Neural crest cell (in vitro differentiated cells): ENCODE measurements at places on chromosomes 3 and 15. TPM values are rescaled to one million over a fixed set of nuclear protein-coding genes. Genes with fewer than 3 reads are reported as not detected.

DNA sequence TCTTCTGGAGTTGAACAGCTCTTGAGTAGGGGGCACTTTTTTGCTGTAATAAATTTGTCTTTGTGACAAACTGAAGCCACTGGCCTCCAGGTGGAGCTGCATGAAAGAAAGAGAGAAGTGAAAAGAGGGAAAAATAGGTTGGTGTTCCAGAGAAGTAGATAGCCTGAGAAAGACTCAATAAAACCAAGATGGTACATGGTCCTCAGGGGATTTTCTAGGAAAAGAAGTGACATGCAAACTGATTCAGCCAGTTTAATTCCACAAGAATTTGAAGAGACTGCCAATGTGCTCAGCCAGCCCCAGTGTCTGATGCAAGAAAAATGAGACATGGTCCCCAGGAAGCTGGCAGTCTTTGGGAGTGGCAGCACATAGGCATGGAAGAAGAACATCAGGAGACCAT is 152.7 kb downstream of the CD47 start:
- no peak for DNase-seq

- DNase-seq, result no peak
These were observed 10.5 kb downstream of the GNAI2 start for GRCh38 chr3:50246517-50246954.

TUSC7 gene
- total RNA-seq, result not detected in 2 replicates

GRCh38 chr15:65381445-65382145 is 3.8 kb upstream of the IGDCC3 start:
- DNase-seq, result no peak

DNA sequence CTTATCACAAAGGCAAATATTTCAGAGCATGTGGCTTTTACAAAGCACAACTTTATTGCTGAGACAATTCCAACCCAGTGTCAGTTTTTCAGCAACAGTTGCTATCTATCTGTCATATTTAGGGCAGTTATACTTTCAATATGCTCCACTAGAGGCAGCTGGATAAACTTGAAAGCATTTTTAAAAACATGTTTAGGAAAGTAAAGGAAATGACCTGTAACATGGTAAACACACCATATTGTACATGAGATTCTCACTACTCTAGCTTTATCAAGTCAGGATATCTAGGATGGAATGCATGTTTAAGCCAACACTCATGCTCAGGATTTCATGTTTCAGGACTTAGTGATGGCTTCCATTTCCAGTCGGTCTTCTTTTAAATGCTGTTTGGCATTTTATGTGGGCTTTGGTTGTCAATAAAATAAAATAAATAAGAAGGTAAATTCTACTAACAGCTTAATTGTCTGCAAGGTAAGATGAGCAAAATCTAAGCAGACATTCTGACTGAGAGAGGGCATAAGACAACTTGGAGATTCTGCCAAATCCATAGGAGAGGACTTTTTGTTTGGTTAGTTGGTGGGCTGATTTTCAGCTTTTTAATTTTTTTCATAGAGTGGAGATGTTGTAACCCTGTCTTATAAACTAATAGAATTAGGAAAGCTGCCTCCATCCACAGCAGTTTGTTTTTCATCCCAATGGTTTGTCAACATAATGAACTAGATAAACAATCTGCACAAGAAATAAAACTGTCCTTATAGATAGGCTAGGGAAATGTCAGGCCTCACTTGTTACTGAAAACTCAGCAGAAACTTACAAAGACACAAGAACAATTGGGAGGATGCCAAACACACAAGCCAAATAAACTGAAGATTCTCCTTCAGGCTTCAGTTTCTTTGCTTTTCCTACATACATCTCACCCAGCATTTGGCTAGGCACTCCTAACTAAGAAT is 63.4 kb upstream of the CPB1 start:
- no peak for DNase-seq

DNA sequence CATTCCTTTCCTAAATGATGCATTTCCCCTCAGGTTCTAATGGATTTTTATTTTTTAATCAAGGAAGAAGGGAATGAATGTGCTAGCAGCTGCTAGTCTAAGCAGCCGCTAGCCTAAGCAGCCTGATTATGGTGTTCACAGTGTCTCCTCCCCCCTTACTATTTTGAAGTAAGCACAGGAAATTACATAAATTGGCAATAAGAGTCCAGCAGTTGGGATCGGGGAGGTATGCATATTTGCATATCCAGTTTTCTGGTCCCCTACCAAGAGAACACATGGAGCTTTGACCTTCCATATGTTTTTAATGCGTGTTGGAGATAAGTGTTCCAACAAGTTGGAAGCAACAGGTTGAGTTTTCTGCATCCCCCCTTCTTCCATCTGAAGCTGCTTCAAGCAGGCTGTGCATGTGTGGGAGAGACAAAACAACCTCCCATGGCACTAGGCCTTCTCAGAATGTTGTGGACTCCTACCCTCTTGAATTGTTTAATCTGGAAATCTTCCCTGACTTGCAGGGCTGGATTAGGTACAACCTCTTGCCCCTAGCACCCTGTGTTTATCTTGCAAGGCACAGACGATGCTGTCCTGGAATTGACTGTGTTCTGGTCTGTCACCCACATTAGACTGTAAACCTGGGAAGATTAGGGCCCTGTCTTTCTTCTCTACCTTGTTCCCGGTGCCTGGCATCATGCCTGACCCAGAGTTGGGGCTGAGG is 124.8 kb upstream of the LRIG1 start:
- DNase-seq, result no peak

SCN11A gene
- 0.48 and 0.63 TPM in 2 replicates for total RNA-seq

PFKFB4 gene
- 19.2 and 20.4 TPM in 2 replicates for total RNA-seq

DNA sequence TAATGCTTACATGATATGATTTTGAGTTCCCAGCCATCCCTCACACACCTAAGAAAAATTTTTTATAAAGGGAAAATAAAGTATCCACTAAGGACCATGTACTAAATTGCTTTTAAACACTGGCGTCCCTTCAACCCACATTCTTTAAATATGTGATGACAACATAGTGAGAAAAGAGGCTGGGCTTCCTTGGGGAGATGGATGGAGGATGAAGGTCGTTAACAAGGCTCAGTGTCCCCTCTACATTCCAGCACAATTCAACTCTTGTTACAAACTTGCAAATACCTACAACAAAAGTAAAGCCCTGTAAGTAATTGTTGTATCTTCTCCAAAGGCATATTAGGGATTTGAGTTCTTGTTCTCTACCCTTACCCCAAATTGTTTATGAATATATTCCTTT is 87.2 kb upstream of the SLC4A7 start:
- DNase-seq, result no peak

CRABP1 gene
- 753 and 803 TPM in 2 replicates for total RNA-seq

UMPS gene
- 55.6 and 70.7 TPM in 2 replicates for total RNA-seq

DNA sequence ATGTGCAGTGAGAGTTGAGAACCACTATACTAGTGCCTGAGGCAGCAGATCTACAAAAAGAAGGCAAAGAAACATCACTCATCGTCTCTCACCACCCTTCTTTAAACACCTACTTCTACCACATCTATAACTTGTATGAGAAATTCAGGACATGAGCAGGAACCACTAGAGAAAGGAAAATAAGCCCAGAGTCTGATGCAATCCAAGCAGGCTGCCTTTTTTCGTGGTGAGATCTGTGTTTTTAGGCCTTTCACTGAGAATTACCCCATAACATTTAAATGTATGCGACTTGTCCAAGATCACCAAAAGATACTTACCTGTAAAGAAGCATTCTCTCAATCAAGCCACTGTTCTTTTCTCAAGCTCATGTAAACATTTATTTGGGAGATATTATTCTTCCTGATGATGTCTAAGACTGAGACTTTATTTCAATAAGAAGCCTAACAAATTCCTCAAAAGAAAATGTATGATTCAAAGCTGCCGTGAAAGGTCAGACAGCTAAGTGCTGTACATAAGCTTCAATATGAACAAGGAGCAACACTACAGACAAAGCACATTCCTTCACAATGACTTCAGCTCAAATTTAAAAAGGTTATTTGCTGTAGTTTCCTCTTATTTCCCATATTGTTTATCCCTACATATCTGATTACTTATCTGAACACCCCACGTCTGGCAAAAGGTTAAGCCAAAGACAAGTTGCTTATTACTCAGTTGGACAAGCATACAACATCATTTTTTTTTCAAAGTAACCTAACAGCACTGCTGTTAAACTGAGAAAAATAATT is 16.5 kb downstream of the SPICE1 start:
- DNase-seq, result no peak

- no peak for DNase-seq
These were observed 296.4 kb downstream of the TUSC7 start for GRCh38 chr3:117005911-117006522.

FBXO40 gene
- total RNA-seq, result not detected in 2 replicates
